ENCODE measurements at places on chromosomes 6 and 20.

DNA sequence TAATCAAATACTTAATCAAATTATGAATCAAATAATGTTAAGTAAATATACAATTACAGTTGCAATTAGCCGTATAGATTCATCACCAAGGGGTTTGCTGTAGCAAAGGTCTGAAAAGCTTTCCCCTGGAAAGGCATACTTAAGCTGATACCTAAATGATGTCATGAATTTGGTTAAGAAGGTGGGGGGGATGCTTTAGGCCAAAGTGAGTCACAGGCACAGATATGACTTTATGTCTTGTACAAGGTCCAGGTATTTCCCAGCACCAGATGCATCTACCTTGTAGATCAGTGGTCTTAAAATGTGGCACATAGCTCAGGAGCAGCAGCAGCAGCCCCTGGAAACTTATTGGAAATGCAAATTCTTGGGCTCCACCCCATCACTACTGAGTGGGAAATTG, 557.3 kb upstream of the CDH4 start:
- DNase-seq = peak; percentile 81

- no peak for DNase-seq
Observed at GRCh38 chr6:25472306-25472705, 179.7 kb upstream of the SCGN start.

DNA sequence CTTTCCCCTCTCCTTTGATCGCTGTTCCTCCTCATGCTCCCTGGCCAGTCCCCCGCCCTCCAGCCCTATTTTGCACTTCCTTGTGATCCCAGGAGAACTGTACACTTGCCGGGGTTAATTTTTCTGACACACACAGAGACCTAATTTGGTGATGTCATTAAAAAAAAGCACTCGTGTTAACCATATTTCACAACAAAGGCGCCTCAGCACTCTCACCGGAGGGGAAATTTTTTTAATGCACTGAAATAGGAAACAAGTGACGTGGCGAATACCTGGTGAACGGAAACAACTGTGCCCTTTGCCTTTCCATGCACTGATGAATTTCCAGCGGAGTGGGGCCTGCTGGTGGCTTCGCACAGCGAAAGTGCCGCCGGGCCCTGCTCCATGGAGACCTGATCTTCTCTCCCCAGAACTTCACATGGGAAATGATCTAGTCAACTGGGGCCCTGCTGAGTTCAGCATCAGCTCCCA, 53.9 kb upstream of the TAGAP start:
- no peak for DNase-seq

DNA sequence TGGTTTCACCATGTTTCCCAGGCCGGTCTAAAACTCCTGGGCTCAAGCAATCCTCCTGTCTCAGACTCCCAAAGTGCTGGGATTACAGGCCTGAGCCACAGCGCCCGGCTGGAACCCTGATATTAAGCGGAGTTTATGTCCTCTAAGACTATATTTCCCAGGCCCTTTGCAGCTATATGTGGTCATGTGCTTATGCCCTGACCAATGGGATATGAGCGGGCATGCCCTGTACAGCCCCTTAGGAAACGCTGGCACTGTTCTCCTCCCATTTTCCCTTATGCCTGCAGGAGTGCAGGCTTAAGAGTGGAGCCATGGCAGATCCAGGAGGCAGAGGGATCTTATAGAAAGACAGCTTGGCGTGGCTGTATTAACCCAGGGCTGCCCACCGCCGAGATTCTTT, 29.9 kb downstream of the RSPO4 start:
- DNase-seq = no peak

DNA sequence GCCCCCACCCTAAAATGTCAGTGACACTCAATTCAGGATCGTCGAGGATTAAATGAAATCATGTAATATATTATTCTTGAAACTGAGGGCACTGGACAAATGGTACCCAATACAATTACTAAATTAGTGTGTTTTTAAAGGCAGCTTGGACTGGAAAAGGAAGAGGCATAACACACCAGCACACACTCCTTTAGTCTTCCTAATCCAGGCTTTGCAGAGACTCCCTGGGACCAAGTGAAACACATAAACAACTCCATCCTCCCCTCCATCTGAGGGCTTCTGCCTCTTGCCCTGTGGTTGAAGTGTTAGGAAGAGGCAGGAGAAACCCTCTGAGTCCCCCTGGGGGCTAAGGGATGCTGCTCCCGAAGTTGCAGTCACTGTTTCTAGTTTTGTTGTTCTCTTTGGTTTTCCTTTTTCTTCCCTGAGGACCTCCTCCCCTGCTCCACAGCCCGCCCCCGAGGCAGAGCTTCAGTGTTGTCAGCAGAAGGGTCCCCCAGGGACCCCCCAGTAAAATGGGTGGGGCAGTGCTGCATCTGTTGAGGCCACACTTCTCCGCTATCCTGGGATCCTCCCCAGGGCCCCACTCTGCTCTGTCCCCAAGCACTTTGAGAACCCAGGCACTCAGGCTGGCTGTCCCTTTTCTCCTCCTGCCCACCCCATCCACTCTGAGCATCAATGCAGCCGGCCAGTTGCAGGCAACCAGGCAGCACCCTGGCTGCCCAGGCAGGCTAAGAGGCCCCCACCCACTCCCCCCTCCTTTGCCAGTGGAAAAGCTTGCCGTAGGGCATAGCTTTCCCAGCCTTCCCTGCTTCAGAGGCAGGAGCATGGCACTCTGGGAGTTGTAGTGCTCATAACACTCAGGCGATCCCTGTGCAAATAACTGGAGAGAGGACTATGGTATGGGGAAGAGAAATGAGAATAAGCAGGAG, 5.9 kb downstream of the TMEM63B start:
- peak; percentile 43 for DNase-seq

- DNase-seq = peak; percentile 17
Observed at GRCh38 chr6:145878591-145879295, 64.1 kb upstream of the FBXO30 start.

GRCh38 chr20:47544852-47545251, 43.2 kb downstream of the NCOA3 start:
- peak; percentile 73 for DNase-seq

DNA sequence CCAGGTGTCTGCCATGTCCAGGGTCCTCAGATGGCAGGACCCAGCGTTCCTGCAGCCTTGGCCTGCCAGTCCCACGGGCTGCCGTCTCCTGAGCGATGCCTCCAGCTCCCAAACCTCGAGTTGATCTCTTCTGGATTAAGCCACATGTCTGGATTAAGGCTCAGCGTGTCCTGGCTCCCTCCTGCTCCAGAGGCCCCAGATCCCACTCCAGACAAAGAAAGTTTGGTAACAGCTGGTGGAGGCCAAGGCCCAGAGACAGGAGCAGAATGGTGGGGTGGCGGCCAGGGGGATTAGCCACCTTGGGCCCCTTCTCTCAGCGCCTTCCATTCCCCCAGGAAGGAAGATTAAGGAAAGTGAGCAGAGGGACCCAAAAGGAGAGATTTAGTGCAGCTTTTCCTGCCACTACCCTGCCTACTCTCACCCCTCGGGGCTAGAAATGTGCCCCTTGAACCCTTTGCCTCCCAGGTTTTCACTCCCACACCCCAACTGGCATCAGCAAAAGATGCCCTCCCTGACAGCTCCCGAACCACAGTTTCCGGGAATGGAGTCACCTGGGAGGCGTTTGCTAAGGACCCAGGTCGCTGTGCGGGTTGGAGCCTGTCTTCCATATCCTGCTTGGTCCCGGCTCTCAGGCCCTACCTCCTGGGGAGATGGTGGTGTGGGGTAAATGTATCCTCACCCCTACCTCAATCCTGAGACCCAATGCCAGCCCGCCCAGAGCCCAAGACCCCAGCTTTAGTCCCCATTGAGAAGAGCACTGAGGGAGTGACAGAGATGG, 6.9 kb downstream of the SPDEF start:
- no peak for DNase-seq

GRCh38 chr20:23268792-23269354, 81.7 kb upstream of the NXT1 start:
- peak; percentile 8 for DNase-seq

- no peak for DNase-seq
Observed at GRCh38 chr20:23126281-23127061, 40.3 kb upstream of the CD93 start.

- DNase-seq = peak; percentile 67
Observed at GRCh38 chr6:68778356-68779020, 143.4 kb downstream of the ADGRB3 start.

All from fibroblast of skin of right biceps (primary cell).